IPS DF 6.9 (cell line): ENCODE measurements at places on chromosomes 2 and 18.

- DNase-seq = no peak
Observed at GRCh38 chr18:8754995-8755960, 49.9 kb downstream of the MTCL1 start.

- DNase-seq = no peak
Observed at GRCh38 chr2:144239306-144239705, 280.6 kb downstream of the ZEB2 start.

DNA sequence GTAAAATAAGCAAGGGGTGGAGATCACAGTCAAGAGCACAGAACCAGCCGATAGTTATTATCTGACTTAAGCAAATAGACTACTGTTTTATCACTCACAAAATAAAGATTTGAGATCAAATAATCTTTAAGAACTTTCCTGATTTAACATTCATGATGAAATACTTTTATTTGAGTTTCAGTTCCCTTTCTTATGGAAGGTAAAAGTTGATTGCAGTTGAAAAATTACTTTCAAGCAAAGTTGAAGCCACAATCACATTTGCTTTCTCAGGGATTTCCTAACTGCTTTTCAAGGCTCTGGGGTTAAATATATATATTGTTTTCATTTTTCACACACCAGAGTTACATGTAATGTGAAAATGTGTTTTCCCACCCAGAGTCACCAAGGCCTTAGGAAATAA, 599.5 kb downstream of the KCNJ3 start:
- DNase-seq = no peak

DNA sequence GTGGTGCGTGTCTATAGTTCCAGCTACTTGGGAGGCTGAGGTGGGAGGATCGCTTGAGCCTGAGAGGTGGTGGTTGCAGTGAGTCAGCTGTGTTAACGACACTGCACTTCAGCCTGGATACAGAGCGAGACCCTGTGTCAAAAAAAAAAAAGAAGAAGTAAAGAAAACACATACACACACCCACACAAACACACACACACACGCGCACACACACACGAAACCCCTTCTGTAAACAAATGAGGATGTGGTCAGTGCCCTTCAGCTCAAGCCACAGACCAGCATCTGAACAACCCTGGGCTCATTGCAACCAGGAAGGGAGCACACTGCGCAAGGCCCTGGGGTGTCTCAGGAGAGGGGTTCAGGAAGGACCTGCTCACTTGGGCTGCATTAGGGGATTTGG, 47.9 kb upstream of the KCNF1 start:
- DNase-seq = no peak

DNA sequence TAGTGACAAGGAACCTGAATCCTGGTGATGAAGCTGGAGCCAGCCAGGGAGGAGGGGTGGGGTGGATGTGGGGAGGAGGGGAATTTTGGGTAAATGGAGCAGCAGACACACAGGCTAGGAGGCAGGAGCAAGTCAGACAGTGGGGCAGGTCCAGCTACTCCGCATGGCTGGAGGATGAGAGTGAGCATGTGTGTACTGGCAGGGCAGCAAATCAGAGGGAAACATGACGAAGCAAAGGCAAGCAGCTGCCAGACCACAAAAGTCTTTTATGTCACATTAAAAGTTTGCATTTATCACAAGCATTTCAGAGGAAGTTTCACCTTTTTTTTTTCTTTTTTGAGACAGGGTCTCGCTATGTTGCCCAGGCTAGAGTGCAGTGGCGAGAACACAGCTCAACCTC, 11.9 kb upstream of the KIDINS220 start:
- DNase-seq = no peak

DNA sequence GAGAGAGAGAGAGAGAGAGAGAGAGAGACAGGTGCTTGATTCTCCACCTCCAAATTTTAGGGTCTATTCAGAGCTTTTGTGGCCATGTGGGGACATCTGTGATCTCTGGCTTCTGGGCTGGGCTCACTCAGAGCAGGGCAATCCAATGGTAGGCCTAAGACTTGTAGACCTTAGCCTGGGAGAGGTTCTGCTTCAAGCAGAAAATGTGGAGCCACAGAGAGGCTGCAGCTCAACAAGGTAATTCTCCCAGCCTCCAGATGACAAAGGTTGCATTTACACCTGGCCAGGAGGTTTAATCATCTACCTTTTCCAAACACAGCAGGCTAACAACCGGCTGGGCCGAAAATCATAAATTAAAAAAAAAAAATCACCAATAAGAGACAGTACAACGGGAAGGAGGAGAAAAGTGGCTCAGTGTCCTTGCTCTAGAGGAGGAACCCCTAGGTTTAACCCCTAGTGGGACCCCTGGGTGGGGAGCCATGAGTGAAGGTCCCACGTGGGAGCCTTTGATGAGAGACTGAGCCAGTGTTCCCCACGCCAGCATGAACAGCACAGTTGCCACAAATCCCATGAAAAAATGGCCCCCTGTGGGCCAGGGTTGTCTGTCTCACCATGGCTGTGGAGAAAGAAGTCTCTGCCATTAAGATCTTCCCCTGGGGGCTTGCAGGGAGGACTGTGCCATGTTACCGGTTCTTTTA, 124.0 kb upstream of the GATA6 start:
- DNase-seq = no peak

- no peak for DNase-seq
Observed at GRCh38 chr2:222526480-222527277, 102.3 kb downstream of the SGPP2 start.
